Astrocyte of the spinal cord (primary cell): ENCODE measurements at places on chromosomes 1 and 21.

DNA sequence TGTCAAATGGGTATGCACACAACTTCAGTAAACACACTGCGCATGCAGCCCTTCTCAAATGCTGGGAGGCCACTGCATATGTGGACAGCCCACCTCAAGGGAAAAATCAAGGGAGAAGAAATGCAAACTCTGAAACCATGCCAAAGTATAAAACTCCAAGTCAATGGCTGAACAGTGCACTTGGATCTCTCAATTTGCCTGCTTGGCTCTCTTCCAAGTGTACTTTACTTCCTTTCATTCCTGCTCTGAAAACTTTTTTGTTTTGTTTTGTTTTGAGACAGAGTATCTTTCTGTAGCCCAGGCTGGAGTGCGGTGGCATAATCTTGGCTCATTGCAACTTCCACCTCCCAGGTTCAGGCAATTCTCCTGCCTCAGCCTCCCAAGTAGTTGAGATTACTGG lies 18.8 kb upstream of the COP1 start:
- no peak for DNase-seq

DNA sequence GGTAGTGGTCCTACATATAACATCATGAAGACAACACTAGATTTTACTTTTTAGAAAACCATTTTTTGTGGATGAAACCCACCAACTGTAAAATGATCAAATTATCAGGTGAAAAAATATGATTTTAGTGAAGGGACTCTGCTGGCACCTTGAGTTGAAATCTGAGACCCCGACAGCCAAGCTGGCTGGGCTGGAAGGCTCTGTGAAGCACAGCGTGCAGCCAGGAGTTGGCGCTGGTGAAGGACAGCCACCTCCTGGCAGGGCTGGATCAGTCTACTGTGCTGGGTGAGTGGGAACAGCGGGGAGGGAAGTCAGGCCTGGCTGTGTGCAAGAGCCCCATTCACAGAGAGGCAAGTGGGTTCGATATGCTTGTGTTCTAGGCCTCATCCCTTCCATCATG lies 47.9 kb downstream of the DDAH1 start:
- DNase-seq = no peak

- DNase-seq = no peak
Observed at GRCh38 chr1:93360111-93360510, 14.4 kb downstream of the DR1 start.

DNA sequence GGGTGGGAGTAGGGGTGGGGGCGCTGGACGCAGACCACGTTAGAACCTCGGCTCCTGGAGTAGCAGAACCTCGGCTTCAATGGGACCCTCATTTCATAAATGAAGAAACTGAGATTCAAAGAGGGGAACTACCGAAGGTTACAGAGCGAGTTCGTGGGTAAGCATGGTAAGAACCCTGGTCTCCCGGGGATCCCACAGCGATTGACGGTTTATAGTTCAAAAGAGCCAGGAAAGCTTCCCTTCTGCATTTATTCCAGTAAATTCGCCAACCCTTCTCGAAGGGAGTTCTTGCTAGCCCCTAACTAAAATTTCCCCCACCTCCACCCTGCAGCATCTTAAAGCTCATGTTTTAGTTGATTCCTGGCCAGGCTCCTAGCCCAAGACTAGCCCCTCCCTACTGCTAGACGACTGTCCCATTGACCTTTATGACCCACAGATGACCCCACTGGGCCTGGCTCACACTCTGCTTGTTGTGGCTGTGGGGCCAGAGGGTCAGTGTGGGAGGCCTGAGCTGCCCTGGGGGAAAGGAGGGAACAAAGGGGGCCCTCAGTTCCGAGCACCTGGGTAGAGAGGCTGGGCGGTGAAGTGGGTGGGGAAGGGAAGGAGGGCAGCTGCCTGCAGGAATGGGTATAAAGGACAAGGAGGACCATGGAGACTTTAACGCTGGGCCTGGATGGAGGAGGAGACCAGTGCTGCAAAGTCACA lies 558 bp upstream of the KIF21B start:
- DNase-seq = no peak

- peak; percentile 74 for DNase-seq
Observed at GRCh38 chr1:199774433-199775089, 252.9 kb upstream of the NR5A2 start.

GRCh38 chr1:1955621-1956094 lies 36.6 kb upstream of the TMEM52 start:
- no peak for DNase-seq

GRCh38 chr1:180674603-180675530 lies 43.0 kb downstream of the XPR1 start:
- peak; percentile 45 for DNase-seq

DNA sequence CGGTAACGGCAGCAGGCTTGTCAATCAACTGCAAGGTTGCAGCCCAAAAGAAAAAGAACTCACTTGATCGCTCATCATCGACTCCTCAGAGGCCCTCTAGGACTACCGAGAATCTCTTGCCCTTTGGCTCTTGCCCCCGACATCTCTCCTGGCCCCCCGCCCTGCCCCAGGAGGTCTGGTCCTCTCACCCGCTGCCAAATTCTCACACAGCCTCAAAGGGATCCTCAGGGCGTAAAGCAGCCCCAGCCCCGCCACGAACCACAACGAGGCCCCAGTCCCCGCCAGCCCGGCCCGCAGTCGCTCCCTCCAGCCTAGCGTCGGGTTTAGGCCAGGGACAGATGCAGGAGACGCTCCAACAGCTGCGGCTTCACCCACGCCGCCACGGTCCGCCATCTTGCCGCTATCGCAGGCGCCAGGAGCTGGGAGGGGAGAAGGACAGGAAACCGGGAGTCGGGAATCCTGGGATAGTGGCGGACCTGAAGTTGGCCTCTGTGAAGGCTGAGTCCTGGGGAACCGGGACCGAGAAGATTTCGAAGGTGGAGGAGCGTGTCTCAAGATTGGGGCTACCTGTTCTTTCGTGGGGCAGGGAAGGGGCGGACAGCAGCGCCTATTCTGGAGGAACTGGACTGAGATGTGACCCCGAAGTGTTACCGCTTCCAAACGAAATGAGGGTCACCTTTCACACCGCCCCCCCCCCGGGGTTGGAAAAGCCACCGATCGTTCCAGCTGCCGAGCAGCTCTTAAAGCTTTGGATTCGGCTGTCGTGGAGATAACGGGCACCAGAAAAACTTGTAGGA lies at the start of gene ST7L:
TSS of gene ST7L (minus strand) at position 421 of the 797 bp plus-strand sequence. CDS start at position 393, 28 bp downstream.
- DNase-seq = peak; percentile 74

GRCh38 chr1:25727635-25728286 lies 72.2 kb upstream of the SELENON start:
- no peak for DNase-seq
